CD4-positive, CD25-positive, alpha-beta regulatory T cell (primary cell): ENCODE measurements at places on chromosomes 1 and 21. TPM values are rescaled to one million over a fixed set of nuclear protein-coding genes. Genes with fewer than 3 reads are reported as not detected.

The LRRN2 gene
- not detected for total RNA-seq

The PTGFR gene
- not detected for total RNA-seq

The ATP13A2 gene
- 41.7 TPM for total RNA-seq

The OPRD1 gene
- total RNA-seq = not detected

The BATF3 gene
- total RNA-seq = 2.6 TPM

The SERPINC1 gene
- total RNA-seq = not detected

The CELA2B gene
- total RNA-seq = not detected

The KIF21B gene
- 96.9 TPM for total RNA-seq

The ZNF648 gene
- total RNA-seq = not detected

The SLFNL1 gene
- 0.30 TPM for total RNA-seq

The RASSF5 gene
- total RNA-seq = 158 TPM

The VANGL2 gene
- 0.07 TPM for total RNA-seq

The IL6R gene
- total RNA-seq = 135 TPM

The HRNR gene
- not detected for total RNA-seq

The TBX15 gene
- not detected for total RNA-seq

The RHBDL2 gene
- total RNA-seq = not detected

The CFHR2 gene
- not detected for total RNA-seq

The EVI5 gene
- 2.7 TPM for total RNA-seq

The BRDT gene
- total RNA-seq = not detected

The LGALS8 gene
- total RNA-seq = 183 TPM

The SH2D1B gene
- total RNA-seq = not detected

The SMIM1 gene
- total RNA-seq = 0.81 TPM

The MR1 gene
- total RNA-seq = 30.5 TPM

The RNU1-4 gene
- total RNA-seq = 3,278 TPM

The CALML6 gene
- not detected for total RNA-seq

The LAMB3 gene
- total RNA-seq = 0.96 TPM

The CFHR4 gene
- not detected for total RNA-seq

The KAZN gene
- total RNA-seq = not detected

The TLCD4 gene
- total RNA-seq = not detected

The CZIB gene
- total RNA-seq = 33.5 TPM

The CRNN gene
- total RNA-seq = not detected

The FAM110D gene
- not detected for total RNA-seq

The ETNK2 gene
- 3.0 TPM for total RNA-seq

The ICOSLG gene
- total RNA-seq = 22.6 TPM

The KCNH1 gene
- total RNA-seq = not detected

The RYR2 gene
- 0.02 TPM for total RNA-seq

The PFKFB2 gene
- total RNA-seq = 1.1 TPM

The RABIF gene
- 13.0 TPM for total RNA-seq

The HES3 gene
- not detected for total RNA-seq

The KLHDC9 gene
- not detected for total RNA-seq

The LRIG2 gene
- total RNA-seq = 31.1 TPM

The LAD1 gene
- total RNA-seq = not detected

The HLX gene
- 0.20 TPM for total RNA-seq

The SPRR1A gene
- not detected for total RNA-seq

The ENSA gene
- 169 TPM for total RNA-seq

The CFHR3 gene
- not detected for total RNA-seq

The NBPF20 gene
- total RNA-seq = 9.0 TPM

The C1orf210 gene
- not detected for total RNA-seq

The S100A1 gene
- total RNA-seq = not detected

The GNG5 gene
- 33.0 TPM for total RNA-seq
